Stimulated activated CD4-positive, alpha-beta T cell treated with anti-CD3 and anti-CD28 coated beads, Interleukin-1b, Interleukin-23, amount 100 ng/mL, for 1 hour (primary cell): ENCODE measurements at places on chromosomes 4 and X.

DNA sequence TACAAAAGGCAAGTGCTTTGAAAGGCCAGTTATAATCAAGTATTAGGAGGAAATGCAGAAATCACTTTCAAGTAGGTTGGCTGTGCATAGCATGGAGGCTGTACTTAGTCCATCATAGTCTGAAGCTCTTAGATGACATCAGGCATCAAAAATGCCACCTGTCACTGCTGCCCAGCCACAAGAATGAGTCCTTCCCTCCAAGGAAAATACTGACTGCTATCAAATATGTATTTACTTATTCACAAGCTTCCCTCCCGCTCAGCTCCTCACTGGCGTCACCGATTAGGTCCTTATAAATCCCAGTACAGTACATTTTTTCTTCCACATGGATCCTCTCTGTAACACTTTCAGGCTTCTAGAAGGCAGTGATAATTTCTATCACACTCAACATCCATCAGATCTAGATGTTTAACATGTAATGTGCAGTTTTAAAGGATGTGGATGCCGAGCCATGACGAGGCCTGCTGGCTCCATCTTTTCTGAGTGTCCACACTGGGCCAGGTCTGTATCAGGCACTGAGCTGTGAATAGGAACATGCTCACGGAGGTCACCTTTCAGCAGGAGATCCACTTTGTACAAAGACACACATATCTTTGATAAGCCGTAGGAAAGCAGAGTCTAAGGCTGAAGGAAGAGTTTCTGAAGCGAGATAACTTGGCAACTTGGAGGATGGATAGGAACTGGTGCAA, 121.9 kb downstream of the PALLD start:
- no peak for DNase-seq

DNA sequence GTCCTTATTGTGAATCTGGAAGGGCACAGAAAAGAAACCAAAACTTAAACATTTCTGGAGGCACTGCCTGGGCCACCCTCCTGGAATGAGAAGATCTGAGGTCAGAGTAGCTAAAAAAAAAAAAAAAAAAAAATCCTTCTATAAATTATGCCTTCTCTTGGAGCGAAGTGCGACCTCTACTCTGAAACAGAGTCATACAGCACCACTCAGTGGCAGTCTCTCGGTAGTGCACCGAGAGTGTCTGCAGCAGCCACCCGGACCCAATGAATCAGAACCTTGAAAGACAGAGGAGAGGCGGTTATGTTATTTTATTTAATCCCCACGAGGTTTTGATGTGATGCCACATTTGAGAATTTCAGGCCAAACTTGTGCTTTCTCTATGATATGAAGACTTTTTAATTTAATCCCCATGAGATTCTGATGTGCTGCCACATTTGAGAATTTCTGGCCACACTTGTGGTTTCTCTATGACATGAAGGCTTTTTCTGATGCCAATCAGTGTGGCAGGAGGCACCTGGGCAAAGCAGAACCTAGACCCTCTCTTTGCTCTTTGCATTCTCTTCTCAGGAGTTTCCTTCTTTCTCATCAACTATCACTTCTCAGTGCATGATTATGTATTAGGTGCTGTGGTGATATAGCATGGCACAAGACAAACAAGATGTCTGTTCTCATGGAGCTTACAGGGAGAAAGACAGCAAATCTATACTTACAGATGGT, 5.6 kb upstream of the CT47C1 start:
- peak; percentile 11 for DNase-seq

DNA sequence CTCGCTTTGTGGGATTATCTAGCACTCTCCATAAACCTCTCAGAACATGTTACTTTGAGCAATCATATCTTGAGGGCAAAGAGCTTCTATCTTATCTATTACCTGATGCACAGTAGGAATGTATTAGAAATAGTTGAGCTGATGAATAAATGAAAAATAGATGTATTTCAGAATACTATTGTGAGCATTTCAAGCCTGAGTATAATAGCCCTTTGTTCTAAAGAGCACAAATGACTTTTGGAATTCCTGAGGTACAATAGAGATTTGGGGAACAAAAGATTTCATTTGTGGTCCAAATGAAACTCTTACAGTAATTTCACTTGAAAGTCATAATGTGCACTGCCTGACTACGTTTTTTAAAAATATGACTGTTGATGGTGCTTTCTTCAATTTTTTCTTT, 159.5 kb downstream of the UGT8 start:
- no peak for DNase-seq

DNA sequence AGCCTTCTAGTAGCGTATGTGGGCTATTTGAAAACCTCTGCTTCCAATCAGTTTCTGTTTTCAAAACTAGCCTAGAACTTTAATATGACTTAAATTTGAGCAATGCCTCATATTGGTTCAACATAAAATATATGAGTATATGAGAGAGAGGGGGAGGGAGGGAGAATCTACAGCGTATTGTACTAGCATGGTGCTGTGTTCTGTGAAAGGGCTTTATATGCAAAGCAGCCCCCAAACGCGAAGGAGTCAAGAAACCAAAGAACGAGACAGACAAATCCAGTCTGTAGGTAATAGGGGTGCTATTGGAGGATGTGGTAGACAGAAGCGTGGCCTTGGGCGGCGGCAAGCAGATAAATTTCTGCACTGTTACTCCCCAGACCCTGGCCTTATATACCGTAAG, 784 bp upstream of the ANXA5 start:
- DNase-seq, result no peak

GRCh38 chrX:65697915-65698796, 30.7 kb downstream of the MSN start:
- peak; percentile 37 for DNase-seq

GRCh38 chr4:188993871-188994270, 854.6 kb downstream of the TRIML1 start:
- no peak for DNase-seq

GRCh38 chr4:139675651-139676050, 10.0 kb downstream of the MGST2 start:
- no peak for DNase-seq

DNA sequence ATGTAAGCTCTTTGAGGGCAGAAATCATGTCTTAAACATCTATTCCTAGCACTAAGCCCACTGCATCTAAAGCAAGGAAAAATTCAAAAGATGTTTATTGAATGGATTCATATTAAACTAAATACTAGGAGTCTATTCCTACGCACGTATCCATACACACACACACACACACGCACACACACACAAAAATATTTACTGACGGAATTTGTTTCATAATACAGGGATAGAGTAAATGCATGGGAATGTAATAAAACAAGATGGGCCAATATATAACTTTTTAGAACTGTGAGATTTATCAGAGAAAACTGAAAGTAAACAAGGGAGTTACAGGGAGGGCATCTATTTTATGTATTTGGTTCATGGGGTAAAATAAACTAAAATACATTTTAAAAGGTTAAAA, 57.6 kb downstream of the WDFY3 start:
- DNase-seq, result no peak

DNA sequence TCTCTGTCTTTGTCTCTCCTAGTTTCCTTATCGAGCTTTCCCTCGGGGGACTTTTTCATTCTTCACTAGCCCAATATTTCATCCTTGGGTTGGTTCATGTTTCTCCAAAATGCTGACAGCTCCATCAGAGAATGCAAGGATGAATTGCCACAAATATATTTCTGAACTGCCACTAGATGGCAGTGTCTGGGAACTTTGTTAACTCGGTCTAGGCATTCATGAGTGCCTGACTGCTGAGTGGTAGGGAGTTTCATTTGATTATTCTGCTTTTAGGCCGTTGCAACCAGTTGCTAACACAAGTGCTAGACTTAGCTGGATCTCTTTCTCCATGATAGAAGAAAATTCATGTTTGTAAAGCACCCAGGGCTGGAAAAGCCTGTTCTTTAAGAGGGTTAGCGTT, 73.5 kb upstream of the RAP2C start:
- no peak for DNase-seq

- DNase-seq, result no peak
These were observed 117.9 kb upstream of the GPM6A start for GRCh38 chr4:175929932-175930331.

- DNase-seq, result no peak
These were observed 3.5 kb downstream of the TENT5D start for GRCh38 chrX:80423744-80424143.

GRCh38 chr4:10063544-10064300, 42.4 kb upstream of the SLC2A9 start:
- no peak for DNase-seq

GRCh38 chrX:261167-261918, 19.8 kb upstream of the PLCXD1 start:
- DNase-seq, result no peak
